GM18507 (cell line): ENCODE measurements at places on chromosomes 16 and 17.

GRCh38 chr17:42260318-42260717, 15.9 kb downstream of the STAT5B start:
- no peak for DNase-seq

- DNase-seq = peak; percentile 64
Measured at GRCh38 chr17:38735161-38735997, 5.2 kb downstream of the CISD3 start.

DNA sequence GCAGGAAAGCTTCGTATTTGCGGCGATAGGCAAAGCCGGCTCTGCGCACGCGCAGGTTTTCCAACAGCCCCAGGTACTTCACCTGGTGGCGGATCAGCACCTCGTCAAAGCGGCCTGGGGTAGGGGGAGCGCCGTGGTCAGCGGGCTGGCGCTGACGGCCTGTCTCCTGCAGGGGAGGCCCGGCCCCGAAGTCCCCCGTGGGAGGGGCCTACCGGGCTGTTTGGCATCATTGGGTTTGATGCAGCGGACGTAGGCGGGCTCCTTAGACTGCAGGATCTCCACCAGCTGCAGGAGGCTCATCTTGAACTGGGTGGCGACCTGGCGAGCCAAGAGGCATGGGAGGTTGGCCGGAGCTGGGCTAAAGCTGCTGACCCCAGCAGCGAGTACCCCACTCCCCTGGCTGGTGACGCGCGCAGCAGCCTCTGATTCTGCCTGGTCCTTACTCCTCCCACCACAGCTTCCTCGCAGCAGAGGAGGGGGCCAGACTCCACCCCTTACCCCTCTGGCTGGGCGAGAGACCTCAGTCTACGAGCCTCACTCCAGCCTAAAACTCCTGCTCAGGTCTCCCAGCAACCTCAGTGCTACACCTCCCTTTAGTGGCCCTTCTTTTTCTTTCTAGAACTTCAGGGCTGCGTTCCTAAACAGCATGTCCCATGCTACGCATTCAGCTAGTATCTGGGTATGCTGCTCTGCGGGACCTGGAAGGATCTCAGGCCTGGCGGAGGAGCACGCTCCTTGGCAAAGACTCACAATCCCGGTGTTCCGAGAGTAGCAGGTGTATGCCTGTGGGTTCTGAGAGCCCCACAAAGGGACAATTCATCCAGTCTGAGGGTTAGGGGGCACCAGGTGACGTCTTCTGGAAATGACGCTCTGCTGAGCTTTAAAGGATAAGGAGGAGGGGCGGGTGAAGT, 16.1 kb upstream of the CRK start:
- no peak for DNase-seq

- DNase-seq = no peak
Measured at GRCh38 chr16:65196420-65197075, 74.7 kb upstream of the CDH11 start.
